ENCODE measurements at places on chromosomes 5 and 9. TPM values are rescaled to one million over a fixed set of nuclear protein-coding genes. Genes with fewer than 3 reads are reported as not detected.
A peak's percentile ranks its signal among the peaks of the same experiment; 100 is the strongest.

- no peak for DNase-seq
Measured at GRCh38 chr5:19771174-19771835, 216.7 kb downstream of the CDH18 start.

UBLCP1 gene
- total RNA-seq, result 9.8 TPM

DNA sequence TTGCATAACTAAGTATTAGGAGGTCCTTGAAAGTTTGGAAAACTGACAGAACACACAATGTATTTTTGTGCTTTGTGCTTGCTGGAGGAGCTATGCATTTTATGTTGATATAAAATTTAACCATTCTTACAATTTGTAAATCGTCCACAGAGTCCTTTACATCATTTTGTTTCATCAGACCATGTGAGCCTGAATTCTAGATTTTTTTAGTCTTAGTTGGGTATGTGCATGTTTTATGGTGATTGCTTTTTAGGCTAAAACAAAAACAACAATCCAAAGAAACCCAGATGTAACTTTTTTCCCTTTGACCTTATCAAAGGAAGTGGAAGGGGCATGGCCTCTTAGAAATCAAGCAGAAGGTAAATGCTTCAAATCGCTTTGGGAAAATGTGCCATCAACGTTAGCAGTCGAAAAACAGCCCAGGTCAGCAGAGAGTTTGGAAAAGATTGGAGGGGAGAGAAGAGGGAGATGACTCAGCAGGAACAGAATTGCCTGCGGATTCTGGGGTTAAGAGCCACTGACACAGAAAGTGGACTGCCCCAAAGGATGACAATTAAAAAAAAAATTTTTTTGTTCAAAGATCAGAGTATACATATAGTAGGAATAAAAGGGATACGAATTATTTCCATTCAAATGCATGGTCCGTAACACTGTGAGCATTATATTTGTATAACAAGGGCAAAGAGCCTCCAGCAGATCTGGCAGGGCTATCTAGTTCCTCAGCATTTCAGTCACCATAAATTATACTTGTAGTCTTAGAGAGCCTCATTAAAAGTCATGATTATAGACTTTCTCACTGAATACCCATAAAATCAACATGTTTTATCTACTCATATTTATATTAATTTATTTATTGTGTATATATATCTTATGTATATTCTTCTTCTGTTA lies 253.5 kb upstream of the HAPLN1 start:
- DNase-seq, result no peak

GRCh38 chr5:51556833-51557232 lies 173.6 kb downstream of the ISL1 start:
- DNase-seq, result no peak

DNA sequence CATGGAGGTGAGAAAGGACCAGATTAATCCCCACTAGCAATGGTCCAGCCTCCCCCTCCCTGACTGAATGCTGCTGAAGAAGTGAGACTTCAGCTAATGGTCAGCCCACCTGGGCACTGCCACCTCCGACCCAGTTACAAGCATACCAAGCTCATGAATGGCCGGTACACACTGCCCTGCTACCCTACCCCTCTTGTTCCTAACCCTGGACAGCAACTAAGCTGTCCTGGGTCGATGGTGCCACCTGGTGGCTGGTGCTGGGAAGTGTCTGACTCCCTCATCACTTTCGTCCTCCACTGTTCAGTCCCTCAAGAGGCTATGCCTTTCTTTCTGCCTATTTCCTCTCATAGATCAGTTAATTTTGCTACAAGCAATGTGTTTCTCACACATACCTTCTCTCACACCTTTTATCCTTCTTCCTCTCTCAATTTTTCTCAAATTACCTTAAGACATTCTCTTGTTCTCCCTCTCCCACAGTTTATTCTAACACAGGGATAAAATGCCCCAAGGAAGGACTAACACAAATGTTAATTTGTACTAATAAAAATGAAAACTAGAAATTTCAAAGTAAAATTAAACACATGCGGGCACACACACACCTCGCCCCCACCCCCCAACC lies 42.4 kb downstream of the PAX5 start:
- no peak for DNase-seq

- DNase-seq, result peak; percentile 54
Measured at GRCh38 chr5:93421468-93421867, 159.6 kb downstream of the NR2F1-AS1 start.

DNA sequence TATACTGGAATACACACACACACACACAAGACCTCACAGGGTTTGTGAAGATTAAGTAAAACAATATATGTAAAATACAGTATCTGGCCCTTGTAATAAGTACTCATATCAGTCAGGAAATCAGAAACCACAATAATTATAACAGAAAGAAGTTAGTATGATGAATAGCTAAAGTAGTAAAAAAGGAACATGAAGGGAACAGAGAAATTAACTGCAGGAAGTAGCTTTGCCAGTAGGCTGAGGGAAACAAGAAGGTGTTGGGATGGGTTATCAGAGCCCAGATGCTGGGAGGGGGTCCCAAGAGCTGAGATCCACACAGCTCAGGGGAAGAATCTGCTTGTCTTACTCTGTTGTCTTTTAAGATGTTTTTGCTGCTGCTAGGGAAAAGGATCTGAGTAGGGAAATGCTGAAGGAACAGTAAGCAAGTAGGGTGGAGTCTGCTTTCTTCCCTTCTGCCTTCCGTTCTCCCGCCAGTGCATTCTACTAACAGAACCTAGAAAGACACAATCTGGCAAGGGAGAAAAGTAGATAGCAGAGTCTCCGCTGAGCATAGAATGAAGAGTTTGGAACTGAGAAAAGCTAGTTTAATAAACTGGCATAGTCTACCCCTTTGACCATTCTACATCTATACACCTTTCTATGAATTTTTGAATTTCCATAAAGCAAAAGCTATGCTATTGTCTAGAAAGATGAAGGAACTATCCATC lies 55.3 kb upstream of the ALDH1A1 start:
- DNase-seq, result no peak

CD74 gene
- total RNA-seq, result 75.4 TPM

DNA sequence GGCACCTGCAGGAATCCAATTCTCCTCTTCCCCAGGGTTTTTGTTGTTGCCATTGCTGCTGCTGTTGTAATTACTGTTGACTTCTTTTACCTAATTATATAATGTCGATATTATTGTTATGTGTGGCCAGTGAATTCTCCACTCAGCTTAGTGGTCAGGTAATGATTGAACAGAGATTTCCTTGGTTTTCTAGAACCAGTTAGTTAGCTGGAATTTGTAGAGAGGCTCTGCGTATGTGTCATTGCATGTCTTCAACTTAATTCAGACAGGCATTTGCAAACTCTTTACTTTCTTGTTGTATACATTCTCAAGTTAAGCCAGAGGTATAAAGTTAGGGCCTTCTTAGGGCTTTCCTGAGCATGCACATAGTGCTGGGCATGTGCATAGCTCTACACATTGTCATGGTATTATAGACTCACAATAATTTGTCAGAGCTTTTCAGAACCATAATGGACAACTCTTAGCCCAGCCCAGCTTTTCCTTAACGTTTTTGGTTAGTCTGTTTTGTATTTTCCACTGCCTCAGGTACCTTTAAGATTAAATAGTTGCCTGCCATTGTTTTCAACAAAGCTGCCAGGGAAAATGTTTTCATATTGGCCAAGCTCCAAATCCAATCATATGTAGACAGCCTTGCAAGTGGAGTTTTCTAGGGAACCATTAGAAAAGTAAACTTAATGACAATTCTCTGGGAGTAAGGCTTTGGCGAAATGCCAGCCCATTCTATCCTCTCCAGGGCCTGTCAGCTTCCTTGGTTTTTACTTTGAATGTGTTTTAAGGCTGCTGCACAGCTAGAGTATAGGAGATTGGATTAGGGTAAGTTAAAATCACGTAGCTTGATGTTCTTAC lies 68.1 kb downstream of the UBE2R2 start:
- peak; percentile 81 for DNase-seq

ANKRD31 gene
- total RNA-seq, result 0.51 TPM

DNA sequence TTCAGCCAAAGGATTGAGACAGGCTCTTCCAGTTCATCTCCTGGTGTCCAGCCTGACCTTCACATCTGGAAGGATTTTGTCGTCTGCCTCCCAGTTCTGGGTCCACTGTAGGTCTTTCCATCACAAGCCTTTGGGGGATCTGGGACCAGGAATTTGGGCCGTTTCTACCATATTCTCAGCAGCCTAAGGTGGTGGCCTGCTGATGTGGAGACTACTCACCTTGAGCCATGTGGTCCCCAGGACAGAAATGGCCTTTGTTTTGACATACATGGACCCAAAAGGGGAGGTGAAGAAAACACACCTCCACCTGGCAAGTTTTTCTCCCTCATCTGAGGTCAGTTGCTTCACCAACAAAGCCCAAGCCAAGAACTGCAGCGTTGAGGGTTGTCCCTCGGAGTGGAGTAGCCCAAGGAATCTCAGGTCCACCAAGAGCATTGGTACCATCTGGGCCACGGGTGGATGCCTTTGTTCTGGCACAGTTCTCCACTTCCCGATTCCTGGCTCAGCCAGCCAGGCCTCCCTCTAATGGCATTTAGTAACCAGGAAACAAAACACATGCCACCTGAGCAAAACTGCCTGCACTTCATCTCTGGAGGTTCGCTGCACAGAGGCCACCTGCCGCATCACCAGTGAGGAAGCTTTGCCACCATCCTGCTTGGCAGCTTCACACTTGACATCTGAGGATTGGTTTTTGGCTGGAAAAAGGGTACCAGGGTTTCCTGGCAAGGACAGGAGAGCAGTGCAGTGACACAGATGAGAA lies 24.7 kb downstream of the AMBP start:
- DNase-seq, result no peak

DMRT2 gene
- 19.1 TPM for total RNA-seq

DNA sequence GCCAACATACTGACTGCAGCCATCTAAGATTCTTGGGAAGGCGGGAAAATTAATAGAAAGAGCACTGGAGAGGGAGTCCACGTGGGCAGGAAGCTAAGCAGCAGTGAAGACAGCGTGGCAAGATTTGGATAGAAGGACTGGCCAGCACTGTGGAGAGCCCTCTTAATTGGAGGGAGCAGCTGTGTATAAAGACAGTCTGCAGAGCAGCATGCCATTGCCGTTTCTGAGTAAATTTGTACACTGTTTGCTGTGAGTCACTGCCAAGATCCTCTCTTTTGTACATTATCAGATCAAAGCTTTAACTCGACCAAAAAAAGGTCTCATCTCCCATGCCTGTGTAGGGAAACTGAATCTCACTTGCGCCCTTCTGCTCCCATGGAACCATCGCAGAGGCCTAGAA lies 45.3 kb downstream of the INSYN2B start:
- DNase-seq, result no peak

SLCO6A1 gene
- not detected for total RNA-seq

DNA sequence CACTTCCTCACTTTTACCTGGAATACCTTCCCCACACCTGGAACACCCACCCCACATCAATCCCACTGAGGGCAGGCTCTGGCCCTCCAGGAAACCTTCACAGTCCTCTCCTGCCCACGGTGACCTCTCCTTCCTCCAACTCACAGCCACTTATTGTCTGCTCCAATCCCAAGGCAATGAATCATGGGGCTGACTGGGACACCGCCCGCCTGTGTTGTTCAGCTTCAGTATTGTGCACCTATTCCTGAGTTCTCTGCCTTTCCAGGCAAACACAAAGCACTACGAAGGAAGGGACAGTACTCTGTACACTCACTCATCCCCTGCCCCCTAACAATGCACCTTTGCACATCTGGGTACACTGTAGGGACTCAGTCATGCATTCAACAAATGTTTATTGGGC lies 7.3 kb downstream of the PCDH1 start:
- DNase-seq, result no peak

- DNase-seq, result no peak
Measured at GRCh38 chr5:17054911-17055310, 118.8 kb upstream of the MYO10 start.

DNA sequence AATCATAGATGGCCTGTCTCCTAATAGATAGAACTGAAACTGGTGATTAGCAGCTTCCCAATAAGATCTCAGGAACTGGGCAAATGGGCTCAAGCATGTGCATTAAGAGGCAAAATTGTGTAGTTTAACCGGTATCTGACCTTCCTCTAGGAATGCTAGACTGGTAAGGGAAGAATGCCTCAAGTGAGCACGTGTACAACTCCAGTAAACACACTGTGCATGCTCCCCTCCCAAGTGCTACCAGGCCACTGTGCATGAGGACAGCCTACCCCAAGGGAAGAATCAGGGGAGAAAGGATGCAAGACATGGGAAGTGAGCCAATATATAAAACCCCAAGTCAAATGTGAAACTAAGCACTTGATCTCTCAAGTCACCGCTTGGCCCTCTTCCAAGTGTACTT lies 1157.4 kb upstream of the CDH18 start:
- DNase-seq, result no peak

- DNase-seq, result no peak
Measured at GRCh38 chr9:121368745-121369144, 1.3 kb downstream of the STOM start.

NR5A1 gene
- not detected for total RNA-seq

DNA sequence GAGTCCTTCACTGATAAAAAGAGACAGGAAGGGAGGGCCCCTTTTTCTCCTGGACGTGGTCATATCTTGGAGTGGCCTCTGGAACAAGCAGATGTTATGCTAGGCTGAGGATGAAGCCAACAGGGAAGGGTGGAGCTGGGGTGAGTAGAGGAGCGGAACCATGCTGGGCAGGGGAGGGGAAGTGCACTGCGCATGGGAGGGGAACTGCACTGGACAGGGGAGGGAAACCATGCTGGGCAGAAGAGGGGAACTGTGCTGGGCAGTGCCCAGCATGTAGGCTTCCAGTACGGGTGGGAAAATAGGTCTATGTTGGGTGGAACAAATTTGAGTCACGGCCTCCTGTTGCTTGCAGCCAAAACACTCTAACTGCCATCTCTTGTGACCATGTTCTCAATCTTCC lies 19.3 kb upstream of the IRX4 start:
- DNase-seq, result no peak

DNA sequence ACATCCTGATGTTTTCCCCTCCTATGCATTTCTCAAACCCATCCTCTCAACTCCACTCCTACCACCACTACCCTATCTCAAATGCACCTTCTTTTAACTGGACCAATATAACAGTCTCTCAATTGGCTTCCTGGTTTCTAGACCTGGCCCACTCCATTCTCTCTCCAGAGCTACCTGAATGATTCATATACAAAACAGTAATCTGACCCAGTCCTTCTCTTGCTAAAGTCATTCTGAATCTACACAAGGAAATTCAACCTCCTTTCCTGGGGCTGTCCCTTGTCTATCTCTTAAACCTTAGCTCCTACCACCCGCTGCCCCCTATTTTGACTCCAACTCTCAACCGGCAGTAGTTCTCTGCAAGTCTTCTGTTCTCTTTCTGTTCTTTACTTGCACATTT lies 97.2 kb downstream of the PCSK1 start:
- no peak for DNase-seq

TCF7 gene
- 0.82 TPM for total RNA-seq

PKD2L2 gene
- total RNA-seq, result 1.9 TPM

DNA sequence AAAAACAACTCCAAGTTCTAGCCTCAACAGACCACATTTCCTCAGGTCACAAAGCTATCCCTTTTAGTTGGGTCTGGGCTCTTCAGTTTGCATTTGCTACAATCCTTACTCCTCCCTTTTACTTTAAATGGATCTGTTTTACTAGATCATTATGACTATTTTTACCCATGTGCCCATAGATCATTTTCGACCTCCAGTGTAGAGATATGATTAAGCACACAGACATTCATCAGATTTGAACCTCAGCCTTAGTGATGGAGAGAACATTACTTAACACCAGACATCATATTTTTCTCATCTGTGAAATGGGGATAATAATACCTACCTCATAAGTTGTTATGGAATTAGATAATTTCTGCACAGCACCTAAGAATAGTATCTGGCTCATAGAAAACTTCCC lies 141.9 kb downstream of the NPR3 start:
- no peak for DNase-seq

SMAD5 gene
- 72.2 TPM for total RNA-seq

VCP gene
- total RNA-seq, result 201 TPM

Measured in tongue (tissue), 3 donors.